Type B pancreatic cell (in vitro differentiated cells): ENCODE measurements at places on chromosomes 3 and 15.
A peak's percentile ranks its signal among the peaks of the same experiment; 100 is the strongest.

DNA sequence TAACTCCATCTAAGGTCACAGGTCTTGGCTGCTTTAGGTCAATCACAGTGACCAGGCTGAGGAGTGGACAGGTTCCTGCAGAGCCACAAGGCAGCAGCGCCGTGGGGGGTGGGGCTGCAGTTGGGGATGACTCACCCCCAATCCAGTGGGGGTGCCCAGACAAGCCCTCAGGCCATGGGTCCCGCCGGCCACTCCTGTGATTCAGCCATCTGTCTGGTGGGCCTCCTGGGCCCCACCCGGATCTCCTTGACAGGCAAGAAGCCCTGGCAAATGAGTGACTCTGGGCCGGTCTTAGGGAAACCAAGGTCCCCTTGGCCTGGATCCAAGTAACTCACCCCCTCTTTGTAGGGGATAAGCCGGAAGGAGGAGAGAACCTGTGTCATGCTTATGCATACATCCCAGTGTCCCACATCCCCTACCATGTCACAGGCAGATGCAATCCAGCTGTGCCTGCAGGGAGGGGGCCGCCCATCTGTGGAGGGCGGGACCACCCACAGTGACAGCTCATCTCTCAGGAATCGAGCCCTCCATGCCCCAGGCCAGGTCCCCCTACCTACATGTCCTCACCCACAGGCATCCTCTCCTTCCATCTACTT lies 495 bp upstream of the COL7A1 start:
- DNase-seq, result no peak
- H3K4me1 ChIP-seq, result peaks cover 32% of the 10 kb centered on the region
- H3K36me3 ChIP-seq, result peaks cover 13% of the 10 kb centered on the region
- H3K27ac ChIP-seq, result peak overlapping the region; percentile 75

DNA sequence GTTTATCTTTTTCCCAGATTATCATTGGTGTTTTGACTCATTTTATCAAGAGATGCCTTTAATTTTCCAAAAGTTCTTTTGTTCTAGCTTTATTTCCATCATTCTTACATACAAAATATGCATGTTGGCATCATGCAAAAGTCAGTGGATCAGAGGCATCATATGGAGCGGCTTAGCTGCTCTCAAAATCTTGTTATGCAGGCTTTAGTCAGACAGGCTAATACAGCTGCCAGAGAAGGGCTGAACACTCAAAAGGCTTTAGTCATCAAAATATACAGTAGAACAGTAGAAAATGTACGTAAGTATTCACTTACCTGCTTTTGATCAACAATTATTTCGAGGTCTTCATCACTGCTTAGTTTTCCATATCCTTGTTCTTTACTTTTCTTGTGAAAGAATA lies 65.5 kb downstream of the PEX5L start:
- no peaks in the 10 kb centered on the region for H3K36me3 ChIP-seq
- H3K4me1 ChIP-seq, result no peaks in the 10 kb centered on the region
- no peak for DNase-seq
- H3K27ac ChIP-seq, result no peak overlapping the region
- peaks cover 8% of the 10 kb centered on the region for H3K27me3 ChIP-seq

GRCh38 chr3:122394173-122394572 lies 10.2 kb downstream of the FAM162A start:
- H3K4me3 ChIP-seq, result no peak overlapping the region
- peaks cover 4% of the 10 kb centered on the region for H3K36me3 ChIP-seq
- H3K4me1 ChIP-seq, result peaks cover 4% of the 10 kb centered on the region
- peak overlapping the region; percentile 44 for H3K27ac ChIP-seq
- H3K27me3 ChIP-seq, result no peaks in the 10 kb centered on the region

- H3K4me3 ChIP-seq, result no peak overlapping the region
- peaks cover 35% of the 10 kb centered on the region for H3K4me1 ChIP-seq
- DNase-seq, result no peak
- H3K27ac ChIP-seq, result peak overlapping the region; percentile 74
- no peaks in the 10 kb centered on the region for H3K27me3 ChIP-seq
- H3K36me3 ChIP-seq, result no peaks in the 10 kb centered on the region
Observed at GRCh38 chr3:49668861-49669260, 5.3 kb upstream of the APEH start.

DNA sequence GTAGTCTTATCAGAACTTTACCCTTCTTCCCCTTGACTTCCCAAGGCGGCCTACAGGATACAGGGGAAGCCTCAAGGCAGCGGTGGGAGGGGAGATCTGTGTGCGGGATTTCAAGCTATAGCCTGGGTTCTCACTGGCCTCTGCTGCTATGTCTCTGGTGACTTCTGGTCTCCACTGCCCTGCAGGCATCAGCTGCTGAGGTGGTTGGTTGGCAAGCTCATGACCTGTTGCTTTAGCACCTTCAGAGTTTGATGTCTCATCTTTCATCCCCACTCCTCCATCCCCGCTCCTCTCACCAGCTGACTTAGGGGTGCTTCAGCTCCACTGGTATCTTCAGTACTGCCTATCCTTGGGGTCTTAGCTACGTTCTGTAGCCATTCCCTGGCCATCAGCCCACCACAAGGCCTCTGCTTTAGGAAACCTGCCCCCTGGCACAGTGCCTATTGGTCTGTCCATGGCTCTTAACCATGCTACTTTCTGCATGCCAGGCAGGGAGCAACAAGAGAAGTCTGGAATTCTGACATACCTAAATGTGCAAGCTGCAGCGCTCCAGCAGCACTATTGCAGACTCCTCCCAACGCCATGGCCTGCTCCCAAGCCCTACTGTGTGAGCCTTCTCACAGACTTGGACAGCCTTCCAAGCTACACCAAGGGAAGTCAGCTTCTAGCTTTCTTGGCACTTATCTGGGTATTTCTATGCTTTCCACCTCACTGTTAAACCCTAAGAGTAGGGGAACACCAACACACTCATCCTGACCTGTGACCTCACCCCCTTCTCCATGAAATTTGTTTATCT lies 1.8 kb upstream of the YEATS2 start:
- H3K4me3 ChIP-seq, result no peak overlapping the region
- no peaks in the 10 kb centered on the region for H3K27me3 ChIP-seq
- H3K36me3 ChIP-seq, result no peaks in the 10 kb centered on the region
- H3K27ac ChIP-seq, result peak overlapping the region; percentile 9
- no peak for DNase-seq

DNA sequence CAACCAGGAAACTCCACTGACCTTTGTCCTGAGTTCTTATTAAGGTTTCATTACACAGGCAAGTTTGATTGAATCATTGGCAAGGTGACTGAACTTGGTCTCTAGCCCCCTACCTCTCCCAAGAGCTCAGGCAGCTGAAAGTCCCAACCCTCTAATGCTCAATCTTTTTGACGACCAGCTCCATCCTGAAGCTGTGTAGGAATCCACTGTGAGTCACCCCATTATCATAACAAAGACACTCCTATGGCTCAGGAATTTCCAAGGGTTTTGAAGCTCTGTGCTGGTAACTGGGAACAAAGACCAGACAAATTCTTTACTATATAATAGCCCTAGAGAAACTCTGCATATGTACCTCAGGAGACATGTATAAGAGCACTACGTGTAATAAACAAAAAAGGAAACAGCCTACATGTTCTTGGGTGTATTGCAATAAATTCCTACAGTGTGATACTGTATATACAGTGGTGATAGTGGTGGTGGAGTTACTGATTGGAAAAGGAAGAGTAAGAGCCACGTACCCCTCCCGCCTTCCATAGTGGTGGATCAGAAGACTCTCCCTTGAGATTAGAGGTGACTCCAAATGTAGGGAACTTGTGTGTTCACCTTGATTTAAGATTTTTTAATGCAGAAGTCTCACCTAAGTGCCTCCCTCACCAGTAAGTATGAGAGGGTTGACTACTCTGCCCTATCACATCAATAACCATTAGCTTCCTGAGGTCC lies 116.6 kb downstream of the ST8SIA2 start:
- H3K27ac ChIP-seq, result peak overlapping the region; percentile 6
- H3K4me1 ChIP-seq, result no peaks in the 10 kb centered on the region
- no peaks in the 10 kb centered on the region for H3K36me3 ChIP-seq
- DNase-seq, result no peak
- H3K4me3 ChIP-seq, result no peak overlapping the region
- peaks cover 6% of the 10 kb centered on the region for H3K27me3 ChIP-seq

GRCh38 chr3:123765475-123766128 lies 118.5 kb downstream of the MYLK start:
- H3K4me3 ChIP-seq, result no peak overlapping the region
- peaks cover 4% of the 10 kb centered on the region for H3K4me1 ChIP-seq
- peaks cover 3% of the 10 kb centered on the region for H3K27me3 ChIP-seq
- DNase-seq, result no peak
- no peaks in the 10 kb centered on the region for H3K36me3 ChIP-seq

DNA sequence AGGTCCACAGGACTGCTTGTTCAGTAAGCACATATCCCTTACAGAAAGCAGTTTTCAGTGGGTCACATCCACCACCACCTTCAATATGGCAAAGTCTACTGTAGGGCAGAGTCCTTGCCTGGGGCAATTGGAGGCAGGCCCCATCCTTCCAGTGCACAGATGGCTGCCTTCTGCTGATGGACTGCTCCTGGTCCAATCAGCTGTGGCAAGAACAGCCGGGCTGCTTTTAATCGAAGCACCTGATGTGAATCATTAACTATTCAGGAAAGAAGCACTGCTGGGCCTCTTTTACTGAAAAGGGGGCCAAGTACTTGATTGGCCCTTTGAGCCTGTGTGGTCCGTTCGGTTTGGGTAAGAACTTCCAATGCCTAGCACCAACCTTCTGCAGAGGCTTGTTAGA lies 24.4 kb downstream of the LARS2 start:
- no peak for DNase-seq
- H3K4me1 ChIP-seq, result peaks cover 5% of the 10 kb centered on the region
- no peaks in the 10 kb centered on the region for H3K27me3 ChIP-seq
- H3K4me3 ChIP-seq, result peak overlapping the region; percentile 9

- H3K4me1 ChIP-seq, result peaks cover 7% of the 10 kb centered on the region
- no peak overlapping the region for H3K27ac ChIP-seq
- H3K36me3 ChIP-seq, result peaks cover 3% of the 10 kb centered on the region
- H3K27me3 ChIP-seq, result peaks cover 21% of the 10 kb centered on the region
Observed at GRCh38 chr15:27936164-27936563, 163.0 kb downstream of the OCA2 start.

DNA sequence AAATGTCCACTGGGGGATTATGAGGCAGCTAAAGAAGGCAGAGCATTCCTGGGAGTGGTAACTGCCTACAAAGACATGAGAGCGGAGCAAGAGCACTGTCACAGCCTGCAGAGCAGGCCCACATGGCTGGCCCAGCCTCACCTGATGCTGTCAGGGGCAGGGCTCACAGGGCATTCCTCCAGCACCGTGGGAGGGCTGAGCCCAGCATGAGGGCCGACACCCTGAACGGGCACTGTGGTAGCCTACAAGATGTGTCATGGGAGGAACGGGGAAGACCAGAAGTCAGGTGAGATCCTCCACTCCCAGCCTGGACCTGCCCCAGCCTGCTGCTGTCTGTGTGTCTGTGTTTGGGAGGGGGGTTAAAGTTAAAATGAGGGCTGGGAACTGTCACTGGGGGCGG lies 30.1 kb downstream of the CCDC12 start:
- peaks cover 34% of the 10 kb centered on the region for H3K36me3 ChIP-seq
- H3K27me3 ChIP-seq, result no peaks in the 10 kb centered on the region
- DNase-seq, result no peak
- H3K4me3 ChIP-seq, result peak overlapping the region; percentile 61

DNA sequence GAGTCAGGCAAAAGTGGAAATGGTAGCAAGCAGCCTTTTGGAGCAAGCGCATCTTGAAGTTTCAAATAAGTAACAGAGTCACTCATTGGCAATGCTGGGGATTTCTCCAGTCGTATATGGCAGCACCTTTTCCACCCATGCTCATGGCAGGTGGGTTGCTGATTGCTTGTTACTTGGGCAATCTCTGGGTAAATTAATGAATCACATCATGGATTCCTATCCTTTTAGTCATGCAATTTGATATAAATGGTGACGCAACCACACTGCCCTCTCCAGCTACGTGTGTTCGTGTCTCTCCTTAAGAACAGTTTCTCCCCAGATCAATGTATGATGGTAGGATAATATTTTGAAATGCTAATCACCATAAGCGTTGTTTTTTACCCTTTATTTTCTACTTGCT lies 339.9 kb upstream of the KCNH8 start:
- no peak for DNase-seq
- no peaks in the 10 kb centered on the region for H3K4me1 ChIP-seq
- no peaks in the 10 kb centered on the region for H3K36me3 ChIP-seq
- no peak overlapping the region for H3K4me3 ChIP-seq
- no peak overlapping the region for H3K27ac ChIP-seq
- H3K27me3 ChIP-seq, result no peaks in the 10 kb centered on the region

- no peak for DNase-seq
- H3K4me1 ChIP-seq, result peaks cover 3% of the 10 kb centered on the region
- no peaks in the 10 kb centered on the region for H3K36me3 ChIP-seq
- no peak overlapping the region for H3K4me3 ChIP-seq
- no peak overlapping the region for H3K27ac ChIP-seq
Observed at GRCh38 chr15:83919978-83920510, 266.1 kb downstream of the ADAMTSL3 start.

DNA sequence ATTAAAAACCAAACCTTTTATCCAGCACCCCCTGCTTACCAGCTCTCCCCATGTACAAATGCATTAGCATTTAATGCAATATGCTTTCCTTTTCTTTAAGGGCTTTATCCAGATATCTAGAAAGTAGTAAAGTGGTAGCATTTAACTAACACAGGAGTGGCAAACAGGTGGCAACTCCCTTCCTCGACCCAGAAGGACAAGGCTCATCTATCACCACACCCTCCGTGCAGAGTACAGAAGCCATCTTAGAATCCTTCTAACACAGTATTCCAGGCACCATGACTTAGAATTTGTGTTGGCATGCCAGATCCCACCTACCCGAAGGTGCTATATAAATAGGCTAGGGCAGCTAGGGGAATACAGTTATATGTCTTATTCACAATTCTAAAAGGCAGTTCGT lies 148.6 kb upstream of the NSMCE3 start:
- no peak for DNase-seq
- no peaks in the 10 kb centered on the region for H3K4me1 ChIP-seq
- no peak overlapping the region for H3K4me3 ChIP-seq
- H3K27ac ChIP-seq, result no peak overlapping the region

- H3K36me3 ChIP-seq, result peaks cover 43% of the 10 kb centered on the region
- H3K27me3 ChIP-seq, result no peaks in the 10 kb centered on the region
- H3K4me3 ChIP-seq, result no peak overlapping the region
Observed at GRCh38 chr3:188421151-188421821, 267.3 kb downstream of the LPP start.

DNA sequence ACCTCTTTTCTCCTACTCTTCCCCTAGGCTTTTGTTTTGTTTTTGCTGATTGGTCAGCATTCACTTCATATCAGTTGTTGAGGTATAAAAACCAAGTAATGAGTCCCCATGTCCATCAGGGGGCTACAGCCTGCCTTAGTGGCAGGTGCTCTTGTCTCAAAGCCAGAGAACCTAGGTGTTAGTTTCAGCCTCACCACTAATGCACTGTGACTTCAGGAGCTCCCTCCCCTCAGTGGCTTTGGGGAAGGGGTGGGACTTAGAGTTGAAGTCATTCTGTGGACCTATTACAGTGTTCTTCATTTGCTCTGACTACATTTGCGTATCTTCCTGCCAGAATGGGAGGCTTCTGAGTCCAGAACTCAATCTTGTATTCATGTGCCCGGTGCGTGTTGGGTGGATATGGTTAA lies 41.6 kb downstream of the NR2C2 start:
- H3K4me1 ChIP-seq, result peaks cover 39% of the 10 kb centered on the region
- DNase-seq, result no peak
- H3K27ac ChIP-seq, result no peak overlapping the region
- H3K4me3 ChIP-seq, result no peak overlapping the region

GRCh38 chr3:97699889-97700288 lies 64.7 kb upstream of the ARL6 start:
- peaks cover 32% of the 10 kb centered on the region for H3K27me3 ChIP-seq
- no peaks in the 10 kb centered on the region for H3K36me3 ChIP-seq
- DNase-seq, result no peak
- H3K4me3 ChIP-seq, result no peak overlapping the region
- H3K27ac ChIP-seq, result no peak overlapping the region
- H3K4me1 ChIP-seq, result no peaks in the 10 kb centered on the region

GRCh38 chr3:194351080-194351672 lies at the start of gene CPN2:
Gene CPN2 (minus strand): TSS chr3:194351328. CDS start chr3:194342702, 8,626 bp downstream.
- H3K36me3 ChIP-seq, result no peaks in the 10 kb centered on the region
- DNase-seq, result no peak
- peaks cover 3% of the 10 kb centered on the region for H3K4me1 ChIP-seq
- no peak within 1 kb of the TSS for H3K4me3 ChIP-seq
